Lower lobe of right lung (tissue), 2 donors: ENCODE measurements at places on chromosomes 3 and 15. TPM values are rescaled to one million over a fixed set of nuclear protein-coding genes. Genes with fewer than 3 reads are reported as not detected.

Gene LRIG1
- total RNA-seq: 54.2 TPM

Gene GUCA1C
- total RNA-seq: not detected

Gene DCBLD2
- total RNA-seq: 36.5 TPM

Gene SEMA3F
- total RNA-seq: 44.7 TPM

Gene ZNF654
- 16.6 TPM for total RNA-seq

Gene RLBP1
- not detected for total RNA-seq

Gene WDR49
- 13.9 TPM for total RNA-seq

Gene DNAJA4
- total RNA-seq: 34.4 TPM

Gene ANKUB1
- total RNA-seq: 3.1 TPM

Gene GALNT15
- 9.8 TPM for total RNA-seq

Gene CHL1
- total RNA-seq: 20.2 TPM

Gene FOXB1
- total RNA-seq: not detected

Gene GRM2
- total RNA-seq: 0.15 TPM

Gene SPINT1
- 76.5 TPM for total RNA-seq

Gene FBLN2
- total RNA-seq: 40.8 TPM

Gene TNFAIP8L3
- total RNA-seq: 10.4 TPM

Gene CCRL2
- total RNA-seq: 23.5 TPM

Gene POLQ
- 0.56 TPM for total RNA-seq

Gene ABI3BP
- 108 TPM for total RNA-seq

Gene ROBO2
- 11.8 TPM for total RNA-seq

Gene SLCO3A1
- total RNA-seq: 42.5 TPM

Gene IQCF5
- not detected for total RNA-seq

Gene ARMC8
- 45.3 TPM for total RNA-seq

Gene LDHAL6B
- total RNA-seq: not detected
